ENCODE measurements at places on chromosomes 2 and 18. TPM values are rescaled to one million over a fixed set of nuclear protein-coding genes. Genes with fewer than 3 reads are reported as not detected.

The NAT8 gene
- not detected for total RNA-seq

DNA sequence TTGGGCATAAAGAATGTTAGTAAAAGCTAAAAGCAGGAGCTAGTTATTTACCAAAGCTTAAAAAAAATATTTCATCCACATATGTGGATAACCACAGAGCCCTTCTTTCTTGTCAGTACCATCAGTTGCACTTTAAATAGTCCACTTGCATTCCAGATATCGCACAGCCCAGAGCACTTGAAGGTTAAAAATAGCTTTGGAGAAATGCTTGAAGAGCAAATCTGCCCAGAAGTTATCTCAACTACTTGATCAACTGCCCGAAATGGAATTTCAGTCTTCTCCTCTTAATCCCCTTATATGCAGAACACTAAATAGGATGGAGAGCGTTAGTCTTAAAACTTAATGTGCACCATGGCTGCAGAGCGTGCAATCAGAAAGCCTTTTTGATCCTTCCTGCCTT is 148.3 kb downstream of the PLEKHA3 start:
- no peak for DNase-seq
- no peaks in the 10 kb centered on the region for H3K27me3 ChIP-seq
- H3K27ac ChIP-seq, result no peak overlapping the region
- peaks cover 5% of the 10 kb centered on the region for H3K36me3 ChIP-seq
- H3K4me1 ChIP-seq, result no peaks in the 10 kb centered on the region

DNA sequence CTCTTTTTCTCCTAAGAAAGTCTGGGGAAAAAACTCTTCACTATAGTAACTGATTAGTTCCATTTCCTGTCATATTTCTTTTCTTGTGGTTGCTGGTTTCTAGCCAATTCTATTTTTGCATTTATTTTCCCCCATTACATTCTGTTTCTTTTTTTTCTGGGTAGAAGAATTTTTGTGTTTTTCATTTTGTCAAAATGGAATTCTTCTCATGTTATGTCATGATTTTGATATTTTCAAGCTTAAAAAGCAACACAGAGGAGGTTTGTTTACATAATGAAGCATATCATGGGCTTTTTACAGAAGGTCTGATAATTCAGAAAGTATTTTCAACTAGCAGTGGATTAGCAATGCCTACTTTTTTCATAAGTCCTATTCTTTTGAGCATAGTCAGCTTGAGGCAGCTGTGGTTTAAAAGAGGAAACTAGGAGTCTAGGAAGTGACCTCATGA is 102.0 kb downstream of the MAP2 start:
- no peaks in the 10 kb centered on the region for H3K27me3 ChIP-seq
- no peak for DNase-seq
- no peaks in the 10 kb centered on the region for H3K36me3 ChIP-seq
- H3K4me3 ChIP-seq, result peak overlapping the region; percentile 7
- H3K4me1 ChIP-seq, result peaks cover 21% of the 10 kb centered on the region

DNA sequence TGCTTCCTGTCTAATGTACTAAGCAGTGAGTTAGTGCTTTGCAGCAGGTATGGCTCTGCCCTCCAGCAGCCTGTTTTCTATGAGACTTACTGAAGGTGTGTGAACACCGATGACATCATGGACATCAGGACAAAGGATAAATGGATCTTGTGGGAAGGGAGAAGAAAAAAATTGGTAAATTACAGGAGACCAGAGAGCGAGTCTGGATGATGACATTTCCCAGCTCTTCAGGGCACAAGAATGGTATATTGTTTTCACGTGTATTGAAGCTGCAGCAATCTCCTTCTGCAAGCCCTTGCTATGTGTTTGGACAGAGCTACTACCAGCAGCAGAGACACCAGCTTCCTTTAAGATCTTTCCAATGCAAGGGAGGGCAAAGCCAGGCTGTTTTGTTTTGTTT is 47.2 kb downstream of the DCC start:
- no peaks in the 10 kb centered on the region for H3K27me3 ChIP-seq
- H3K4me1 ChIP-seq, result no peaks in the 10 kb centered on the region
- no peaks in the 10 kb centered on the region for H3K36me3 ChIP-seq
- H3K4me3 ChIP-seq, result no peak overlapping the region
- no peak overlapping the region for H3K27ac ChIP-seq

GRCh38 chr2:181751266-181752030 is 71.1 kb upstream of the NEUROD1 start:
- no peaks in the 10 kb centered on the region for H3K4me1 ChIP-seq
- no peaks in the 10 kb centered on the region for H3K36me3 ChIP-seq
- H3K27me3 ChIP-seq, result peaks cover 24% of the 10 kb centered on the region

GRCh38 chr18:30234755-30235154 is 807.8 kb downstream of the DSC3 start:
- H3K27me3 ChIP-seq, result no peaks in the 10 kb centered on the region
- H3K4me3 ChIP-seq, result no peak overlapping the region
- no peak overlapping the region for H3K27ac ChIP-seq
- DNase-seq, result no peak

GRCh38 chr2:62046141-62046540 is 140.7 kb downstream of the COMMD1 start:
- no peak for DNase-seq
- no peaks in the 10 kb centered on the region for H3K27me3 ChIP-seq
- no peak overlapping the region for H3K27ac ChIP-seq

GRCh38 chr2:121588357-121588756 is 57.7 kb downstream of the RNU4ATAC start:
- H3K27ac ChIP-seq, result no peak overlapping the region
- DNase-seq, result no peak
- no peak overlapping the region for H3K4me3 ChIP-seq
- H3K4me1 ChIP-seq, result peaks cover 26% of the 10 kb centered on the region
- peaks cover 6% of the 10 kb centered on the region for H3K36me3 ChIP-seq

GRCh38 chr2:41735476-41735875 is 312.3 kb upstream of the PKDCC start:
- no peaks in the 10 kb centered on the region for H3K4me1 ChIP-seq
- no peak overlapping the region for H3K27ac ChIP-seq
- H3K27me3 ChIP-seq, result peaks cover 9% of the 10 kb centered on the region

The SLC4A3 gene
- 0.05 TPM for total RNA-seq

The CHRND gene
- total RNA-seq, result not detected

- H3K4me3 ChIP-seq, result peak within 1 kb of the TSS; percentile 93
- peak within 1 kb of the TSS; percentile 89 for H3K27ac ChIP-seq
- peaks cover 2% of the 10 kb centered on the region for H3K36me3 ChIP-seq
- peak; percentile 98 for DNase-seq
- no peaks in the 10 kb centered on the region for H3K27me3 ChIP-seq
Observed at GRCh38 chr2:203014456-203015199, at the start of gene NBEAL1. Gene NBEAL1, plus strand, starts transcription at chr2:203014875. Its CDS starts 1,510 bp downstream, at chr2:203016385.

- no peaks in the 10 kb centered on the region for H3K36me3 ChIP-seq
- no peak for DNase-seq
- no peak overlapping the region for H3K27ac ChIP-seq
- no peaks in the 10 kb centered on the region for H3K27me3 ChIP-seq
Observed at GRCh38 chr2:45965871-45966498, 314.5 kb downstream of the PRKCE start.

The RTP5 gene
- not detected for total RNA-seq

GRCh38 chr2:130337735-130338325 is 4.9 kb upstream of the IMP4 start:
- no peaks in the 10 kb centered on the region for H3K27me3 ChIP-seq
- H3K4me3 ChIP-seq, result no peak overlapping the region
- H3K27ac ChIP-seq, result no peak overlapping the region

DNA sequence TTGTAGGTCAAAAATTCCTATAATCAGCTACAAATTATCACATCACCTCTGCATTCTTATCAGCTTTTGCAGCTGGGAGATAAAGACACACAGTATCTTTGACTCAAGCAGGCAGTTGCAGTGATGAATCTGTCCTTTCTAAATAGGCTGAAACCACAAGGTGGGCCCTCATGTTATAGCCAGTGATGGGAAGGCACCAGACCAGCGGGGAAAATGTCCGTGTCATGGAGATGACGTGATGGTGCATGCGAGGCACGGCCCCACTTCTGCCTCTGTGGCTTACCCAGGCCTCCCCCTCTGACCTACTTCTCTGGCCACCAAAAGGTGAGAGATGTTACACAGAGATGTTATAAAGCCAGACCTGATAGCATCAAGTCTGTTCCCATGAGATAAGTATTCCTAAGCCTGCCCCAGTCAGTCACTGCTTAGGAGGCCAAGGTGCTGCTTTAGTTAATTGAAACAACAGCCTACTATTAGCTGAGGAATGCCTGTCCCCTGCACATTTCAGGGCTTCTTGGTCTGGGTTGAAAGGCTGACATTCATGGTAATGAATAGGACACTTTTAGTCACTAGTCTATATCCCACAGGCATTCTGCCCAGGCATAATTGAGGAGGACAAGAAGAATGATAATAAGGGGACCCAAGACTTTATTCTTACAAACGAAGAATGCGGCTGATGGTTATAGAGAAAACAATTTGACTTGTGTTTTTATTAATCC is 327.9 kb downstream of the LPIN1 start:
- no peaks in the 10 kb centered on the region for H3K36me3 ChIP-seq
- H3K4me3 ChIP-seq, result no peak overlapping the region
- DNase-seq, result no peak
- peaks cover 6% of the 10 kb centered on the region for H3K4me1 ChIP-seq

DNA sequence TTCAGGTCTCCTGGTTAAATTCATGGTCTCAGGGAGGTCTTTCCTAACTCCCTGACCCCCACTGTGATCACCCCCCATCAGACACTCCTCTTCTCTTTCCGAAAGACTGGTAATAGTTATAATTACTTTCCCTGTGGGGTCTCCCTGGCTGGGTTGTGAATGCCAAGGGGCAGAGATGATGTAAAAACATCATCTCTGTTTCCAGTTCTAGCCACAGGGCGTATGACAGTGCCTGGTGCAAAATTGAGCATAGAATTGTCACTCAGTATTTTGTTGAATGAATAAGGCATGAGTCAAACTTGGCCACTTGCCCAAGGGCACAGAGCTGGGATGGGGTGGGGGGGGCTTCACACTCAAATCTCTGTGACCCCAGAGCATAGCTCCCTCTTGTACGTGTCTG is 65.2 kb downstream of the LTBP1 start:
- no peaks in the 10 kb centered on the region for H3K27me3 ChIP-seq
- H3K4me3 ChIP-seq, result no peak overlapping the region
- no peaks in the 10 kb centered on the region for H3K4me1 ChIP-seq
- H3K27ac ChIP-seq, result no peak overlapping the region
- no peaks in the 10 kb centered on the region for H3K36me3 ChIP-seq
- DNase-seq, result no peak

DNA sequence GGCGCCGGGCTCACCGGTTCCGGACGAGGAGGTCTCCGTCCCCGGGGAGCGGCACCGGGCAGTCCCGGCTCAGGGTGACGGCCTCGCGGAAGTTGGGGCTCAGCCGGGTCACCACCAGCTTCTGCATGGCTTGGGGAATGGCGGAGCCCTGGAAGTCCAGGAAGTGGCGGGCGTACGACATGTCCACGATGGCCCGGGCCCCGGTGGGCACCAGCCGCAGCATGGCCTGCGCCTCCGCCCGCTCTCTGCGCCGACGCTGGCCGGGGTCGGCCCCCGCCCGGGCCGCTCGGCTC is 157 bp downstream of the PTGR3 start:
- H3K4me3 ChIP-seq, result peak overlapping the region; percentile 100
- H3K36me3 ChIP-seq, result peaks cover 16% of the 10 kb centered on the region
- peak overlapping the region; percentile 97 for H3K27ac ChIP-seq
- H3K4me1 ChIP-seq, result peaks cover 48% of the 10 kb centered on the region

- peaks cover 54% of the 10 kb centered on the region for H3K4me1 ChIP-seq
- DNase-seq, result peak; percentile 72
- H3K4me3 ChIP-seq, result peak overlapping the region; percentile 31
- H3K27me3 ChIP-seq, result no peaks in the 10 kb centered on the region
- H3K36me3 ChIP-seq, result peaks cover 15% of the 10 kb centered on the region
Observed at GRCh38 chr2:96913398-96914202, 43.7 kb upstream of the SEMA4C start.

DNA sequence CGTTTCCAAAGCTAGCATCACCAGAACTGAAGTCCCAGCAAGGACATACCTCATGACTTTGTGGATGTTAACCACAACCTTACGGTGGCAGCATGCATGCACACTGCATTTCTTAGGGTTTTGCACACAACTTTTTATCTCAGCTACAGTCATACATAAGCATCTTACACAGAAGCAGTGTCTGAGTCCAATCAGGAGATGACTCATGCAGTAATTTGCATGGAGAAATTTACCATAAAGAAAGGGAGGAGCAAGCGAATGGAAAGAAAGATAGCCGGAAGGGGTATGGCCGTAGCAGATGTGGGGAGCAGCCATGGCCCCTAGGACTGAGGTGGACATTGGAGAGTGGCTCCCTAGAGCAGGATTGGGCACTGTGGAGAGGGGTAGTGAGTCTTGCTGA is 522.5 kb downstream of the GALR1 start:
- H3K36me3 ChIP-seq, result no peaks in the 10 kb centered on the region
- H3K4me1 ChIP-seq, result no peaks in the 10 kb centered on the region
- no peak overlapping the region for H3K4me3 ChIP-seq
- no peak for DNase-seq
- no peak overlapping the region for H3K27ac ChIP-seq
- H3K27me3 ChIP-seq, result peaks cover 3% of the 10 kb centered on the region

The NDC80 gene
- total RNA-seq, result 84.7 TPM

The MCFD2 gene
- total RNA-seq, result 40.5 TPM

The DNAJC5G gene
- not detected for total RNA-seq

GRCh38 chr18:54532222-54532621 is 58.8 kb upstream of the DYNAP start:
- H3K4me1 ChIP-seq, result no peaks in the 10 kb centered on the region
- H3K27me3 ChIP-seq, result peaks cover 5% of the 10 kb centered on the region
- no peak overlapping the region for H3K4me3 ChIP-seq
- H3K27ac ChIP-seq, result no peak overlapping the region

GRCh38 chr2:219575566-219576504 is 3.7 kb downstream of the INHA start:
- DNase-seq, result no peak

The APCDD1 gene
- not detected for total RNA-seq

- no peaks in the 10 kb centered on the region for H3K27me3 ChIP-seq
- no peak for DNase-seq
- no peaks in the 10 kb centered on the region for H3K4me1 ChIP-seq
- no peak overlapping the region for H3K4me3 ChIP-seq
Observed at GRCh38 chr2:11889101-11889850, 142.8 kb downstream of the LPIN1 start.

DNA sequence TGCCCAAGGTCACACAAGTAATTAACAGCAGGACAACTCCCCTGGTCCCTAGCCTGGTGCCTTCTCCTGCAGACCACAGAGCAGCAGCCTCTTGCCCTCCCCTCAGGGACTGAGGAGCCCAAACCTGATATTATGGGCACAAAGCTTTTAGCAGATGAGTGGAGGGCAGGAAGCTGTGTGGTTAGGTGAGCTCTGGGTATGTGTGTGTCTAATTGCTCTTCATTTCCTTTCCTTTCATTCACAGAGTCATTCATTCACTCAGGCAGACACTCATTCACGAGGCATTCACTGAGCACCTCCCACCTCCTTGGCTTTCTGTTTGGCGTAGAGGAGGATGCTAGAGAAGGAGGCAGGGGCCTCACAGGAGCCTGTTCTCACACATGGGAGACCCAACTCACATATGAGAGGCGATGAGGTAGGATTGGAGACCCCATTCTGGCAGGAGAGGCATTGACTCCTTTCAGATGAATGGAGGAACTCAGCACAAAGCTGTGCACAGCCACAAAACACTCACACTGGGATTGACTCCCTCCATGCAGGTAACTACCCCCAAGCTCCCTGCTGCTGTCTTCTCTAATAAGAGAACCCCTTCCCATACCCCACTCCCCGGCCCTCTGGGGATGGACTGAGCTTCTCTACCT is 306.8 kb upstream of the SKOR2 start:
- H3K36me3 ChIP-seq, result no peaks in the 10 kb centered on the region
- peaks cover 16% of the 10 kb centered on the region for H3K27me3 ChIP-seq
- no peaks in the 10 kb centered on the region for H3K4me1 ChIP-seq
- no peak overlapping the region for H3K27ac ChIP-seq
- H3K4me3 ChIP-seq, result no peak overlapping the region

Measured in activated CD4-positive, alpha-beta T cell treated with anti-CD3 and anti-CD28 coated beads for 36 hours (primary cell).